ENCODE measurements at places on chromosomes 16 and 17. TPM values are rescaled to one million over a fixed set of nuclear protein-coding genes. Genes with fewer than 3 reads are reported as not detected.

Gene ABCC11
- total RNA-seq = 0.26 TPM

Gene MYOCD
- not detected for total RNA-seq

Gene LYZL6
- total RNA-seq = not detected

Gene LDHD
- total RNA-seq = not detected

Gene GAN
- 11.3 TPM for total RNA-seq

Gene OR2C1
- not detected for total RNA-seq

Gene FNDC8
- not detected for total RNA-seq

Gene TBC1D3H
- not detected for total RNA-seq

Gene ZG16
- total RNA-seq = not detected

Gene TBX4
- total RNA-seq = not detected

Gene KRT222
- total RNA-seq = not detected

Gene TP53TG3F
- not detected for total RNA-seq

Gene NT5M
- 1.8 TPM for total RNA-seq

Gene UBE2G1
- total RNA-seq = 64.5 TPM

Gene CAMKK1
- 5.3 TPM for total RNA-seq

Gene NHLRC4
- 5.3 TPM for total RNA-seq

Gene STH
- not detected for total RNA-seq

Gene ABCC12
- not detected for total RNA-seq

Gene NTN1
- total RNA-seq = not detected

Data from naive thymus-derived CD8-positive, alpha-beta T cell (primary cell).